Stimulated activated CD8-positive, alpha-beta memory T cell treated with anti-CD3 and anti-CD28 coated beads, Interleukin-4, amount 100 ng/mL, for 48 hours (primary cell): ENCODE measurements at places on chromosomes 2 and 18.

DNA sequence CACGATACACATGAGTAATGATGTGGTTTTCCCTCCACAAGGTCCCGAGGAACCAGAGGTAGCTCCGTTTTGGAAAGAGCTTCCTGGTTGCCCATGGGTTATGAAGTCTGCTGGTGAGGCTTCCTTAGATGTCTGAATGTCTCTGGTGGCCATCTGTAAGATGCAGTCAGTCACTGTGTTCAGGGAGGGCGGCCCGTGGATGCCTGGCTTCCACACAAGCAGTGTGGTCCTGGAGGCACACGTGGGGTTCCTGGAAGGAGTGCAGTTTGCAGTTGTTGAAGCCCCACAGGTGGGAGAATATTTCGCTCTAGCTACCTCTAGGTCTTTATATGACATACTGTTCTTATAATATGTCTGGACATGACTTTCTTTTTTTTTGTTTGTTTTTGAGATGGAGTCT, 209.0 kb downstream of the FAM210A start:
- no peak for DNase-seq

DNA sequence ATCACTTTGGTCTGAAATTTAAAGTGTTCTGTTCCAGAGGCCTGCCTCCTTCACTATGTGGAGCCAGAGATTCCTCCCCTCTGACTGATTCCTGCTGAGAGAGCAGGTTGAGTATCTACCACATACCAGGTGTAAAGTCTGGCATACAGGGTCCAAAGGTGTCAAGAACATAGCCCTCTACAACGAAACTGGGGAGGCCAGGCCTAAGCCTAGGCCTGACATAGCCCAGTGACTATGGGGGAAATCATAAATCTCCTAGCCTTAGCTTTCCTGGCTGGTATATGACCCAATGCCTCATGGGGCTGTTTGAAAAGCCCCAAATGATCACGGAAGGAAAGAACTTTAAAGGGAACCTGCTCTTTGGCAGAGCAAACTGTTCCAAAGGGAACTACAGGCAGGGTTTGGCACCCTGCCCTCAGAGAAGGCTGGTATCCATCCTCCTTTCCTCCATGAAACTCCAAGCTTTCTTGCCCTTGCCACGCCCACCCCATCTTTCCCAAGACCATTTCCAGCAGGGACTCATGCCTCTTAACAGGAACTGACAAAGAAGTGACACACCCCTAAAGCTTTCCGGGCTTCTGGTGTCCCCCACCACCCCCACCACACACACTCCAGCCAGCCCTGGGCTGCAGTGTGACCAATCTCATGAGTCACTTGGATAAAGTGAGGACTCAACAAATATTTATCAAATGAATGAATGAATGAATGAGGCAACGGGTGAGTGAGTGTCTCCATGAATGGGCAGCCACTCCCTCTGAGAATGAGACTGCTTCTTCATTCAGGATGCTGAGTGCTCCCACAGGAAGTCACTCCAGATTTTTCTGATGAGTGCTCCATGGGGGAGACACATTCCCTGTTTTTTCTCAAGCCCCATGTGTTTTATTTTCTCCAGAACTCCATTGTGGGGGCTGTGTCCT, 114.5 kb upstream of the STPG4 start:
- DNase-seq, result no peak

DNA sequence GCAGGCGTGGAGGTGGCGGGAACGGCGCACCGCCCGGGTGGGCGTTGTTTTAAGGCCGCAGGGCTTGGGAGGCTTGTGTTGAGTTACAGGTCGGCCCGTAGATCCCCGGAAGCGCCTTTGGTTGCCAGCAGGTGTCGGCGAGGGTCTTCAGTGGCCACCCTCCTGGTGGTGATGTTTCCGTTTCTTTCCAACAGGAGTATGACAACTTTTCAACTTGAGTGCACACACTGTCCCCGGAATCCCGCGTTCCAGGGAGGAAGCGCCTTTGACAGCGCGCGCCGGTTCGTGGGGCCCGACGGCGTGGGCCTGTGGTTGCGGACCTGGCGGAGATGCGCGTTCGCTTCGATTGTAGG, 1.0 kb upstream of the HDAC4 start:
- DNase-seq, result no peak

DNA sequence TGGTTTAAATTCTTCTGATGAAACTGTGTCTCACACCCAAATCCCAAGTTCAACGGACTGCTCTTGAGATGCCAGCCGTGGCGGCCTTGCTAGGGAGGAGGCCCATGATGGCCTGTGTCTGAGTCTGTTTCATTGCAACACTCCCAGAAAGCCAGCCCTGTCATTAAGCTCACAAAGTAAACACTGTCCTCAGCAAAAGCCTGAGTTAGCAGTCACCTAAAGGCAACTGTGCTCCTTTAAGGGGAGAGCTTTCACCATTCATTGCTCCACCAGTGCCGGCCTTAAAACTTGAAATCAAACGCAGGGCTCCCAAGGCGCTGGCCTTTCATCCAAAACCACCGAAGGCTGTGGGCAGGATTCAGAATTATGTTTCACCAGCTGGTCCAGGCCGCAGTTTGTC, 42.5 kb upstream of the PPP1CB start:
- no peak for DNase-seq

GRCh38 chr2:42914314-42914713, 121.9 kb upstream of the HAAO start:
- DNase-seq, result no peak

- no peak for DNase-seq
These were observed 115.5 kb upstream of the CHAC2 start for GRCh38 chr2:53652131-53652530.

DNA sequence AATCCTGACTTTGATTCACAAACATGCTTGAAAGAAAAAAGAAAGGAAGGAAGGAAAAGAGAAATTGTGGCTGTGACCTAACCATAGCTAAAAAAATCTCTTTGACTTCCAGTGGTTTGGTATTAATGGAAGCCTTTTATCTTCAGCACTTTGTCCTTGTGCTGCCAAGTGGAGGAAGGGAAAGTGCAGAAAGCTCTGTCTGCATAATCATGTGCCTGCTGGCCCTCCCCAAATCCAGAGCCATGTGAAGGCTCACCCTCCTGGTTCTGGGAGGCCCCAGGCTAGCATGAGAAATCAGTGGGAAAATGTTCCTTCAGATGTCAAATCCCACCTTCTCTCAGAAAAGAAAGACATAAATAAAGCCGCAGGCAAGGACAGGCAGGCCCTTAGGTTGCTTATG, 48.3 kb upstream of the BMPR2 start:
- DNase-seq, result no peak

- no peak for DNase-seq
These were observed 53.7 kb downstream of the EPHA4 start for GRCh38 chr2:221518201-221518934.

DNA sequence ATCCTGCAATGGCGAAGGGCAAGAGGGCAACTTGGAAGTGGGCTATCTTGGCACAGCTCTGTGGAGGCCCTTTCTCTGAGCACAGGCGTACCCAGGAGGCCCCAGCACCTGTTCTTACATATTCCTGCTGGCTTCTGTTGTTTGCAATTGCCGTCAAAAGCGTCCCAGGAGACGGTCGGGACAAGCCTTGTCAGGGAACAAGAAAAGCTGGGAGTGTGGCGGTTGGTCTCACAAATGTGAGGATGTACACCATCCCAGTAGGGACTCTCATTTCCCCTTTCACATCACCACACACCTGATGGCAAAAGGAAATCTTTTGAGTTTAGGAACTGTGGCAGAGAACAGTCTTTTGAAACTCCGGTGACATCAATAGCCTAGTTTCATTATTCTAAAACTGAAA, 94.7 kb upstream of the EFEMP1 start:
- DNase-seq, result no peak

GRCh38 chr2:127386246-127386645, 1.5 kb downstream of the MAP3K2 start:
- no peak for DNase-seq

- no peak for DNase-seq
These were observed 145.4 kb downstream of the NCK2 start for GRCh38 chr2:105890111-105890510.

DNA sequence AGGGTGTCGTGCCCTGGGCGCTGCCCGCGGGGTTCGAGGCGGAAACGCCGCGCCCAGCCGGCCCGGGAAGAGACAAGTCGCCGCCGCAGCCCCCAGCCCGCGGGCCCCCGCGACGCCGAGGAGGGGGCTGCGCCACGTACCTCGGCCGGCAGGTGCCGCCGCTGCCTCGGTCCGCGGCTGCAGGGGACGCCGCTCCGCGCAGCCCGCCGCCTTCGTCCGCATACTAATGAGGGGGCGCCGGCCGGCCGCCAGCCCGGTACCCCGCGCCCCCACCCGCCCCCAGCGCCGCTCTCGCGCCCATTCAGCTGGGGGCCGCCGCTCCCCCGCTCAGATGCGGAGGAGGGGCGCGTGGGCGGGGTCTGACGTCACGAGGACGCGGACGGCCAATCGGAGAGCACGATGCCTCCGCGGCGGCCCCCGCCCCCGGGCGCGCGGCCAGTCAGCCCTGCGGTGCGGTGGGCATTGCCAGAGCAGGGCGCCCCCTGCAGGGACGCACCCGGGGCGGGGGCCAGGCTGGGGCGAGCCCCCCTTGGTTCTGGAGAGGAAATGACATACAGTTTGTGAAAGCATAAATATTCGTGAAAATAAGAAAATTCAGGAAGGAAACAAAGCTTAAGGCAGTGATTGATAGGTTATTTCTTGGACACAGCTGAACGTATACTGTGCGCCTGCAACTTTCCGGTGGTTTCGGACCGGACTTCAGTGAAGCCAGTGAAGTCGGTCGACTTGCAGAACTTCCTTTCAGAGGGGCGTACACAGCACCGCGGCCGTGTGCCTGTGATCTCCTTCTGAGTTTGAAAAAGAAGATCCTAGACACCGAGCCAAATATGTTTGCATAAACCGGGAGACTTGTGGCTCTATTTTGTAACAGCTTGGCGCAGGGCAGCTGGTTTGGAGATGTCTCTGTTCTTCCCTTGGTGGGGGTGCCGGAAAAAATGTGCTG, at the start of gene ST3GAL5:
ST3GAL5 (minus strand) TSS at position 307 of the 943 bp plus-strand sequence; CDS start at position 222, 85 bp downstream.
- DNase-seq, result peak; percentile 96

DNA sequence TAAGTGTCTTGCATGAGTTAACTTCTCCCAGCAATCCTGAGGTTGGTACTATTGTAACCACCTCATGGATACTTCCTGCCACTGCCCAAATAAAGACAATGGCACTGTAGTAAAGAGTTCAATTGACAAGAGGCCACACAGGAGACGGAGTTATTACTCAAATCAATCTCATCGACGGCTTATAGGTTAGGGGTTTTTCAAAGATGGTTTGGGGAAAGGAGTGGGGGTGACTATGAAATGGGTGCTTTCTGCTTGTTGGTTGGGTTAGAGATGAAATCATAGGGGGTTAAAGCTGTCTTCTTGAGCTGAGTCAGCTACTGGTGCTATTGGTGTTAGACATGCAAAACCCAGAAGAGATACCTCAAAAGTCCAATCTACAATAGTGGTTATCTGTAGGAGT, 1258.0 kb upstream of the ZEB2 start:
- DNase-seq, result no peak

DNA sequence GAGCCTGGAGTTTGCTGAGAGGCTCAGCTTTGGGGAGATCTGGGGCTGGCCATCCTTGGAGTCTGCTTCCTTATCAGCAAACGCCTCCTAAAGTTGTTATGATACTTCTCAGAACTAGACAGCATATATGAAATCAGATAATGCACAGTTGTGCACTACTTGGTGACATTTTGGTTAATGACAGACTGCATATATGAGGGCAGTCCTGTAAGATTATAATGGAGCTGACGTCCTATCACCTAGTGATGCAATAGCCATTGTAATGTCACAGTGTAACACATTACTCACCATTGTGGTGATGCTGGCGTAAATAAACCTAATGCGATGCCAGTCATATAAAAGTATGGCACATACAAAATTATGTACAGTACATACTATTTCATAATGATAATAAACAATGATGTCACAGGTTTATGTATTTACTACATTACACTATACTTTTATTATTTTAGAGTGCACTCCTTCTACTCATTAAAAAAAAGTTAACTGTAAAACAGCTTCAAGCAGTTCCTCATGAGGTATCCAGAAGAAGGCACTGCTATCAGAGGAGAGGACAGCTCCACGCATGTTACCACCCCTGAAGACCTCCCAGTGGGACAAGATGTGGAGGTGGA, 298.1 kb upstream of the REV1 start:
- DNase-seq, result no peak

DNA sequence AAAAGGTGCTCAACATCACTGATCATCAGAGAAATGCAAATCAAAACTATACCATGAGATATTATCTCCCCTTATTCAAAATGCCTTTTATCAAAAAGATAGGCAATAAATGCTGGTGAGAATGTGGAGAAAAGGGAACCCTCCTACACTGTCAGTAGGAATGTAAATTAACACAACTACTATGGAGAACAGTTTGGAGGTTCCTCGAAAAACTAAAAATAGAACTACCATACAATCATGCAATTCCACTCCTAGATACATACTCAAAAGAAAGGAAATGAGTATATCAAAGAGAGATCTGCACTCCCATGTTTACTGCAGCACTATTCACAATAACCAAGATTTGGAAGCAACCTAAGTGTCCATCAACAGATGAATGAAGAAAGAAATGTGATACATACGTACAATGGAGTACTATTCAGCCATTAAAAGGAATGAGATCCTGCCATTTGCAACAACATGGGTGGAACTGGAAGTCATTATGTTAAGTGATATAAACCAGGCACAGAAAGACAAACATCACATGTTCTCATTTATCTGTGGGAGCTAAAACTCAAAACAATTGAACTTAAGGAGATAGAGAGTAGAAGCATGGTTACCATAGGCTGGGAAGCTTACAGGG, 63.8 kb downstream of the MAP4K3 start:
- DNase-seq, result no peak

DNA sequence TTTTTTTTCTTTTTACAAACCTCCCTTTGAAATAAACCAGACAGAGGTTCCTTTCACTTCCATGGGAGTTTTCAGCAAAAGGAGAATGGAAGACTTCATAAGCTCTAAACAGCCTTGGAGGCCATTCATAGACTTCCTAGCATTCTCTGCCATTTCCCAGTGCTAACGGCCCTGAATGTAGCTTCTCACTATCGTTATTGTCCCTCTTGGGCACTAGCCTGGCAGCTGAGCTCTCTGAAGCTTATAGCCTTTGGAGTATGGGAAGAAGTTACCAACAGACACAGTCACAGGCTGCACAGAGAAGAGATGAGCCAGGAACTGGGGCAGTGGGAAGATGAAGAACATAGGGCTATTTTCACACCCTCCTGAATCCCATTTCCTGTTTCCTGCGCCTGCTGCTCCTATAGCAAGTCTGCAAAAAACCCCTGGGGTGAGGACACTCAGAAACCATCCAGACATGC, 29.1 kb upstream of the EPC2 start:
- DNase-seq, result no peak

GRCh38 chr18:79634593-79635426, 44.8 kb upstream of the CTDP1 start:
- peak; percentile 10 for DNase-seq

DNA sequence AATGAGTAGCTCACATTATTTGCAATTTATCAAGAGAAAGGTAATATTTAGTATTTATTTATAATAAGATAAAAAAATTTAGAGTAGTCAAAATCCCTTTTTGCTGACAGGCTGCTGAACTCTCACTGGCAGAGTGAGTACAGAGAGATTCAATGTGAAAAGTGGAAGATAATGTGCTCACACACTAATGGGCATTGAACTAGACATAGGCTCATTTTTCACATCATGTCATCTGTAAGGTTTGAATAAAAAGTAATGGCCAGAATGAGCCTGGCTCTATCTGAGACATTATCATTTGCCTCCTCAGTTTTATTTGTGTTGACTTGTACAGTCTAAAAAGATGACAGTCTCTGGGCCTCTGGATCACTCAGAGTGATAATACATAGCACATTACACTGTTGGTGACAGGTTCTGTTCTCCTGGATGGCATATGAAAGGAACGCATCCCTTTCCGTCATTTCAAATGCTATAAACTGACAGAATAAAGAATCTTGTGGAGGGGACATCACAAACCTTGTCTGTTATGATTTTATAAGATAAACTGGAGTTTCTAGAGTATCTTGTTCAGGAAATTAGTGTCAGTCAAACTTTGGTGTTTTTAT, 812.9 kb downstream of the NR4A2 start:
- no peak for DNase-seq
